ENCODE measurements at places on chromosomes 13 and 19.

GRCh38 chr13:73339086-73339485 lies 280.3 kb downstream of the KLF5 start:
- ATAC-seq, result no peak

GRCh38 chr13:84917252-84917878 lies 881.9 kb downstream of the SLITRK6 start:
- ATAC-seq, result no peak

- ATAC-seq, result no peak
These were observed 523.2 kb upstream of the HTR2A start for GRCh38 chr13:47420020-47420419.

DNA sequence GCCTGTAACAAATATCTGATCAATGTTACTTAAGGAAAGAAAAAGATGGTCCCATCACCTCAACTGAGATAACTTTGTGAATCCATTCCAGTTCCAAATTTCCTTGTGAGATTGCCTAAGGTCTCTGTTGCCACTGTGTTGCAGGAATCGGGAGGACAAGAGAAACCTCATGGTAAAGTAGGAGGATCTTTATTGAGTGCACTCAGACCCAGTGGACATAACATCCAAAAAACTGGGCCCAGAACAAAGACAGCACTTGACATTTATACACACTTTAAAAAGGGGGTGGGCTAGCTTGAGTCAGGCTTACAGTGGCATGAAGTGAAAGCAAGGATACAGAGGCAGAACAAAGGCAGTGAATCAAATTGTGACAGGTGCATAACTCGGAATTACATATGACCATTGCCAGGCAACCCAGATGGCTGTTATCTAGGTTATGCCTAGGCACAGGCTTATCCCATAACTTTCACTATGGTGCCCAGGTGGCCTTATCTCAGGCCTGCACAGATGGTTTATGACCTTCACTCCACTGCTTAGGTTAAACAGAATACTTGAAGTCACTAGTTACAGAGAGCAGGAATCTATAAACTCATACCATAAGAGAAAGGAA lies 459.4 kb upstream of the PCDH20 start:
- no peak for ATAC-seq

- ATAC-seq, result no peak
These were observed 5.5 kb downstream of the RASA3 start for GRCh38 chr13:114126789-114127472.
